ENCODE measurements at places on chromosomes 2 and 18. TPM values are rescaled to one million over a fixed set of nuclear protein-coding genes. Genes with fewer than 3 reads are reported as not detected.
A peak's percentile ranks its signal among the peaks of the same experiment; 100 is the strongest.

DNA sequence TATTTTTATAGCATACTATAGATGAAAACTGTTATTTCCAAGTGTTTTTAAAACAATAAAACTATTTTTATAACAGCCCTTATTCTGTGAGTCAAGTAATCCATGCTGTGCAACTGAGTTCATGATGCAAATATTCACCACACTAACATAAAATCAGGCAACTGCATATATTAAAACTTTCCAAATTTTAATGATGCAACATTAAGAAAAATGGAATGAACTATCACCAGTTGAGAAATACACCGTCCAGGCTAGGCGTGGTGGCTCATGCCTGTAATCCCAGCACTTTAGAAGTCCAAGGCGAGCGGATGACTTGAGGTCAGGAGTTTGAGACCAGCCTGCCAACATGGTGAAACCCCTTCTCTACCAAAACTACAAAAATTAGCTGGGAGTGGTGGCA lies 114.5 kb downstream of the CDH2 start:
- H3K36me3 ChIP-seq: no peaks in the 10 kb centered on the region
- no peak for DNase-seq

DNA sequence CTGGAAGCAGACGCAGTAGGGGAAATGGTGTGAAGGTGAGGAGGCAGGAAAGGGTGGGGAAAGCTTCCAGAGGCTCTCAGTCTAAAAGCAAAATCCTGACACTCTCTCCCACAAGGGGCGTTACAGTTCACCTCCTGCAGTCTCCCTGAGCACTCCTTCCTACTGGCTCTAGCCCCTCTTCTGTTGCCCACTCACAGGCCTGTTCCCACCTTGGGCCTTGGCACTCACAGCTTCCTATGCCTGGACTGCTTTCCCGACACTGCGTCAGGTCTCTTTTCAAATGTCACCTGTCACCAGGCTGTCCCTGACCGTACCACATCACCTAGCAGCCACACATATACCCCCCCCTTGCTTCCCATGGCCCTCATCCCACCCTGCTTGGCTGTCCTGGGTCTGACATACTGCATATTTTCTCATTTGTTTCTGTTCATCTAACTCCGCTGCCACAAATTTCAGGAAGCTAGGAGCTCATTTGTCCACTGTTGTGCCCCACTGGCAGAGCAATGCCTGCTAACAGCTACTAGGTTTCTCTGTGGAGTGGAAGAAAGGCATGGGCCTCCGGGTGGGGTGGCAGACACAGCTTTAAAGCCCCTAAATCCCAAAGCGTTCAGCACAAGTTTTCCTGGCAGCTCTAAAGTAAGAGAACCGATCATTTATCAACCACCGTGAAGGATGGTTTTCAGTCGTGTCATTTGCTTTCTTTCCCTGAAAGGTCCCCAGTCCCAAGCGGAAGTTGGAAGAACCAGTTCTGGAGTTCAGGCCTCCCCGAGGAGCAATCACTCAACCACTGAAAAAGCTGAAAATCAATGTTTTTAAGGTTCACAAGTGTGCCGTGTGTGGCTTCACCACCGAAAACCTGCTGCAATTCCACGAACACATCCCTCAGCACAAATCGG lies 118.8 kb downstream of the ZNF532 start:
- DNase-seq: no peak
- peaks cover 51% of the 10 kb centered on the region for H3K36me3 ChIP-seq
- H3K4me3 ChIP-seq: no peak overlapping the region
- H3K27me3 ChIP-seq: no peaks in the 10 kb centered on the region
- H3K4me1 ChIP-seq: no peaks in the 10 kb centered on the region
- H3K27ac ChIP-seq: no peak overlapping the region

GRCh38 chr18:34225218-34225553 lies 473 bp upstream of the NOL4 start:
- no peak overlapping the region for H3K4me3 ChIP-seq
- H3K27ac ChIP-seq: no peak overlapping the region
- H3K27me3 ChIP-seq: peaks cover 30% of the 10 kb centered on the region
- H3K36me3 ChIP-seq: no peaks in the 10 kb centered on the region

DNA sequence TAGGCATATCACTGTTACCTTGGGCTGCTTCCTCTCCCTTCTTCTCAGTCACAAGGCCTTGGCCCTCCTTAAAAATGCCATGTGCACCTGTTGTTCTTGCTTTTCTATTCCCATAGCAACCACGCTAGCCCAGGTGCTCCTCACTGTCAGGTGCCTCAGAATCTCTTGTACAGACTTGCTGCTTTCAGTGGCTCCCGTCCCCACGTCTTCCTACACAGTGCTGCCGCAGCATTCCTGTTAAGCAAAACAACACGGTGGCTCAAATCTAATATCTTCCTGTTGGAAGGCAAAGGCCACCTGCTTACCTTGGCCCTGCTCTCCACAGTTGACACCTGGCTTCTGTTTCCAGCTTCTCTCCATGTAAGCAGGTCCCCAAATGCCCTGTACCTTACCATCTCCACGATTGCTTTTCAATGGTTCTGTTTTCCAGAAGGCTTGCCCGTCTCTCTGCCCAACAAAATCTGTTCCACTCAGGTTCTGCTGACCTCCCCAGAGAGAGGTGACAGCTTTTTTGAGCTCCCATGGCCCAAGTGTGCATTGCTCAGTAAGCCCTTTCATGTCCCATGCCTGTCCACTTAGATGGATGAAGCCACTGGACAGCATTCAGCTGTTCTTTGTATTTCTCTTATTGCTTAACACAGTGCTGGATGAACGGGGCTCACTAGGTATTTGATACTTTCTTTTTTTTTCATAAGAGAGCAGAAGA lies 240.4 kb downstream of the PRKCE start:
- DNase-seq: no peak
- H3K4me3 ChIP-seq: no peak overlapping the region
- no peaks in the 10 kb centered on the region for H3K27me3 ChIP-seq
- no peaks in the 10 kb centered on the region for H3K36me3 ChIP-seq

GRCh38 chr2:13113002-13113401 lies 396.3 kb downstream of the TRIB2 start:
- no peaks in the 10 kb centered on the region for H3K36me3 ChIP-seq
- no peak overlapping the region for H3K4me3 ChIP-seq
- DNase-seq: no peak

GRCh38 chr2:10006236-10007161 lies 36.9 kb upstream of the KLF11 start:
- H3K4me1 ChIP-seq: peaks cover 25% of the 10 kb centered on the region
- H3K4me3 ChIP-seq: no peak overlapping the region
- DNase-seq: peak; percentile 83
- no peaks in the 10 kb centered on the region for H3K27me3 ChIP-seq

The EVX2 gene
- not detected for total RNA-seq

The PJVK gene
- 0.70 TPM for total RNA-seq

- no peaks in the 10 kb centered on the region for H3K36me3 ChIP-seq
- DNase-seq: no peak
- H3K4me1 ChIP-seq: no peaks in the 10 kb centered on the region
- H3K27me3 ChIP-seq: no peaks in the 10 kb centered on the region
- no peak overlapping the region for H3K27ac ChIP-seq
- H3K4me3 ChIP-seq: no peak overlapping the region
Measured at GRCh38 chr18:4157352-4157751, 297.8 kb downstream of the DLGAP1 start.

DNA sequence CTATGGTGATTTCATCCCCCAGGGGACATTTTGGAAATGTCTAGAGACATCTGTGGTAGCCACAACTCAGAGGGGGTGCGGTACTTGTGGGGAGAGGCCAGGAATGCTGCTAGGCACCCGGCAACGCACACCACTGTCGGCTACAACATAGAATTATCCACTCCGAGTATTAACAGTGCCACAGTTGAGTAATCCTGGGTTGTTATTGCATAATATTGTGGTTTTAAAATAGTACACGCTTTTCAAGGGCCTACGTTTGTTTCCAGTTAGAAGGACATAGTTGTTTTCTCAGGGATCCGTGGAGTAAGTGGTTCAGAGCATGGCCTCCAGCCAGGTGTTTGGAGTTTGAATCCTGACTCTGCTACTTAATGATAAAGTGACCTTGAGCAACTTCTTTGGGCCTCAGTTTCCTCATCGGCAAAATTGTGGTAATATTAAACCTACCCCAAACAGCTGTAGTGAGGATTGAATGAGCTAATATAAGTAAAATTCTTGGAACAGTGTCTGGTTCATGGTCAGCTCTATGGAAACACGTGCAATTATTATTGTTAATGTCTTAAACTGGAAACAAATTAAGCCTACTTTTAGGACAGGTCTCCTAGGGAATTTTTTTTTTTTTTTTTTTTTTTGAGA lies 24.5 kb downstream of the CYP27A1 start:
- DNase-seq: peak; percentile 70
- H3K4me3 ChIP-seq: no peak overlapping the region
- no peaks in the 10 kb centered on the region for H3K36me3 ChIP-seq
- H3K4me1 ChIP-seq: peaks cover 10% of the 10 kb centered on the region
- no peaks in the 10 kb centered on the region for H3K27me3 ChIP-seq

DNA sequence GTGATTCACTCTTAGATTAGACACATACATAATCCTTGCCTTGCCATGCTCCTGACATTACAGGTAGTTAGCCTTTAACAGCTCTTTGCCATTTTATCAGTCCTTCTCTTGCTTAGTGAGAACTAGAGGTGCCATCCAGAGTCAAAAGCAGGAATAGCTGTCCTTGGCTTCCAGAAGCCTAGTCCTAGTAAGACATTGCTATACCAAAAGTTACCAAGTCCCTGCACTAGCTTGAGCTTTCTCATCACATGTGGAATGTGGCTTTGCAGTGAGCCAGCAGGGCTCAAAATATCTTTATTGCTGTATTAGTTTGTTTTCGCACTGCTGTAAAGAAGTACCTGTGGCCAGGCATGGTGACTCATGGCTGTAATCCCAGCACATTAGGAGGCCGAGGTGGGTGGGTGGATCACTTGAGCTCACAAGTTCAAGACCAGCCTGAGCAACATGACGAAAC lies 104.7 kb upstream of the NOSTRIN start:
- no peaks in the 10 kb centered on the region for H3K27me3 ChIP-seq
- no peak overlapping the region for H3K27ac ChIP-seq
- no peaks in the 10 kb centered on the region for H3K36me3 ChIP-seq
- no peak overlapping the region for H3K4me3 ChIP-seq

DNA sequence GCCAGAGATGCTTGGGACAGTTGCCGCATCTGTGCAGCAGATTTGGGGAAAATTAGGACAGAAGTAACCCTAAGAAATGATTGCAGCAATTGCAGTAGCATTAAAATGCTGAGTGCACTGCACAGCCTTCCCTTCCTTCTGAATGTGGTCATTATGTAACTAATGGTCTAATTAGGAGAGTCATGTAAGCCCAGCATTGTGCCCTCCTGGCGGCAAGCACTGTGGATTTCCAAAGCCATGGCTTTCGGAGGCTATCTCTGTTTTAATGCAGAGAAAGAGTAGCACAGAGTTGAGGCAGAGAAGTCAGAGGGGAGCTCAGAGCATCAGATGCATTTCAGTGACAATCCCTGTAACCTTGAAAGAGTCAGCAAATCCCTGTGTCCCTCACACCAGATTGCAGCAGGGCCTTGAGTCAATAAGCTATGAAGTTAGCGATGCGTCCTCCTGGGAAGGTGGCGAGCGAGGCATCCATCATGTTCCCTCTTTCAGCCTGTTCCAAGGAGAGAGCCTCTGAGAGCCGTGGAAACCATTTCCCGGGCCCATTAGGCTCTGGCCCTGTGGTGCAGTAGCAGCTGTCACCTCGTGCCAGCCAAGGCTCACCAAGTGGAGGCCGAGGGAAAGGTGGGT lies 307.2 kb downstream of the FBXO15 start:
- H3K36me3 ChIP-seq: no peaks in the 10 kb centered on the region
- no peak overlapping the region for H3K27ac ChIP-seq
- DNase-seq: no peak

The FKBP1B gene
- total RNA-seq: 5.7 TPM

GRCh38 chr2:184624311-184624710 lies 26.0 kb downstream of the ZNF804A start:
- no peaks in the 10 kb centered on the region for H3K27me3 ChIP-seq
- no peak for DNase-seq
- no peak overlapping the region for H3K4me3 ChIP-seq
- H3K36me3 ChIP-seq: no peaks in the 10 kb centered on the region

- H3K4me1 ChIP-seq: no peaks in the 10 kb centered on the region
- H3K27me3 ChIP-seq: no peaks in the 10 kb centered on the region
- no peak for DNase-seq
- H3K27ac ChIP-seq: no peak overlapping the region
Measured at GRCh38 chr2:234983011-234983726, 31.4 kb downstream of the SH3BP4 start.

DNA sequence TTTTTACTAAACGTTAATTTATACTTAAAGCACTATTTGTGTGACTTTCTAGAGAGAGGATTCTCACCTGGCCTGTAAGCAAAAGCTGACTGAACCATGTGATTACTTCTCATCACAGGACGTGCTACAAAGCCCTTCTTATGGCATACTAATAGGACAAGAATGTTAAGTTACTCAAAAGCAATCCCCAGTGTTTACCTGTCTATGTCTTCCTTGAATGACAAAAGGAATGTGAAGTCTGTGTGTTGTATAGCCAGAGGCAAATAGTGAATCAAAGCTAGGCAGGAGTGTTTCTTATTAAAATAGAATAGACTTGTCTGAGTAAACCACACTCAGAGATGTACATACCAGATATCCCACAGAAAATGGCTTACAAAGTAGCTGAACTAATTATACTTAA lies 1465.5 kb downstream of the SUCLG1 start:
- H3K27me3 ChIP-seq: no peaks in the 10 kb centered on the region
- H3K4me1 ChIP-seq: no peaks in the 10 kb centered on the region
- H3K27ac ChIP-seq: no peak overlapping the region
- no peak for DNase-seq

- H3K36me3 ChIP-seq: no peaks in the 10 kb centered on the region
- H3K4me1 ChIP-seq: peaks cover 80% of the 10 kb centered on the region
- H3K27me3 ChIP-seq: no peaks in the 10 kb centered on the region
- H3K4me3 ChIP-seq: no peak overlapping the region
Measured at GRCh38 chr2:148650881-148651280, 6.3 kb downstream of the EPC2 start.

The SANBR gene
- 2.6 TPM for total RNA-seq

GRCh38 chr2:10826026-10826425 lies 13.4 kb upstream of the PDIA6 start:
- peaks cover 4% of the 10 kb centered on the region for H3K27me3 ChIP-seq
- no peak overlapping the region for H3K27ac ChIP-seq
- no peaks in the 10 kb centered on the region for H3K4me1 ChIP-seq
- DNase-seq: no peak

The IL36G gene
- not detected for total RNA-seq

GRCh38 chr18:23547306-23547705 lies 39.0 kb downstream of the NPC1 start:
- no peak for DNase-seq
- H3K4me3 ChIP-seq: no peak overlapping the region
- peaks cover 6% of the 10 kb centered on the region for H3K4me1 ChIP-seq

DNA sequence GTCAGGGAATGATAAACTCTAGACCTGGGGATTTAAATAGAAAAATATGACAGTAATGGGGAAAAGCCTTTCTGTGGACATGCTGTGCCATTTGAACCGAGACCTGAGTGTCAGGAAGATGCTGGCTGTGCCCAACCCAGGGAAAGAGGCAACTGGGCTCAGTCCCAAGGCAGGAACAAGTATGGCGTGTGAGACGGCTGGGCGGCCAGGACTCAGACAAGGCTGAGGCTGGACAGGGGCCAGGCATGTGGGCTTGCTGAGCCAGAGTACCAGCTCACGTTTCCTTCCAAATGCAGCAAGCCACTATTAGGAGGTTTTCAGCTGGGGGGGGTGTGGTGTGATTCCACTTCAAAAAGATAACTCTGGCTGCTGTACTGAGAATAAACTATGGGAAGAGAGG lies 92.4 kb downstream of the INPP5D start:
- no peaks in the 10 kb centered on the region for H3K4me1 ChIP-seq
- no peak overlapping the region for H3K4me3 ChIP-seq
- H3K27me3 ChIP-seq: no peaks in the 10 kb centered on the region
- no peak overlapping the region for H3K27ac ChIP-seq
- DNase-seq: peak; percentile 85

- no peak overlapping the region for H3K4me3 ChIP-seq
- no peaks in the 10 kb centered on the region for H3K4me1 ChIP-seq
- peak; percentile 72 for DNase-seq
- H3K27me3 ChIP-seq: no peaks in the 10 kb centered on the region
- H3K27ac ChIP-seq: peak overlapping the region; percentile 74
- no peaks in the 10 kb centered on the region for H3K36me3 ChIP-seq
Measured at GRCh38 chr2:231674587-231675338, 33.6 kb upstream of the PTMA start.

Measured in adrenal gland (tissue), 19 donors.